GM23248 (cell line): ENCODE measurements at places on chromosomes 13 and 19. TPM values are rescaled to one million over a fixed set of nuclear protein-coding genes. Genes with fewer than 3 reads are reported as not detected.
A peak's percentile ranks its signal among the peaks of the same experiment; 100 is the strongest.

The LPAR6 gene
- total RNA-seq = 2.8 and 8.1 TPM in 2 replicates

The ZNF541 gene
- not detected in 2 replicates for total RNA-seq

- no peak for DNase-seq
Measured at GRCh38 chr19:41707871-41708371, 505 bp upstream of the CEACAM5 start.

GRCh38 chr13:101512650-101513049, 60.2 kb downstream of the ITGBL1 start:
- peak; percentile 71 for DNase-seq

DNA sequence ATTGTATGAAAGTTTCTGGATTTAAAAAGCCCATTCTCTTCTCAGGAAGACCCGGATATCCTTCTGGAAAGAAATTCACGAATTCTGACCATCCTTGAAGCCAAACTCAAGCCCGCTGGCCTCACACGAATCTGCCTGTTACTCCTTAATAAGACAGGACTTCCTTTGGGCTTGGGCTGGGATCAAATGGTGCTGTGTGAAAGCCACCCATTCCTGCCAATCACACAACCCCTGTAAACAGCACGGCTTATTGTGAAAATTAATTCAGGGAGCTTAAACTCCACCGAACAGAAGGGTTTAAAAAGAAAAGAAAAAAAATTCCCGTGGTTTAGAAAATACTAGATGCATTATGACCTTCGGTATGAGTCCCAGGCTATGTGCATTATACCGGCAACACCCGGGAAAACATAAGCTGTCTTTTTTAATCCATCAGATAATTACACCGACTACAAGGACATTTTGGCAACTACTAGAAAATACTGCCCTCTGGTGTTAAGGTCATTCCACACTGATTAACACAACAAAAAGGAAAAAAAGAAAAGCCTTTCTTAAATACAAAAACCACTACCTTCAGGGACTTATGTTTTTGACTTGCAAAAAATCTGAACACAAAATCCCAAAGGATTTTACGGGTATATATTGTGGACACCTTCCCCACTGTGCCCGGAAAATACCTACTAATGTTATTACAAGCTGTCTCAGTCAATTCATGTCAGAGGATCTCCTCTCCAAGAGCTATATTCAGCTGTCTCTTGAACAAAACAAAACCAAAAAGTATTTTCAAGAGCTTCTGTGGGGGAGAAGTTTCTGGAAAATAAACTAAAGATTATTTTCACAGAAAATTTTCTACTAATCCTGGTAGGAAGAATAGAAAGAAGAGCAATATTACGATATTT, 76.0 kb upstream of the LSM14A start:
- peak; percentile 65 for DNase-seq
